Fibroblast of skin of scalp (primary cell): ENCODE measurements at places on chromosomes 5 and 9.

- no peak for DNase-seq
These were observed 24.7 kb downstream of the ZFR start for GRCh38 chr5:32419791-32420190.

- no peak for DNase-seq
These were observed 31.1 kb downstream of the FGD3 start for GRCh38 chr9:92978345-92978875.

- DNase-seq: peak; percentile 78
These were observed 42.0 kb downstream of the ITK start for GRCh38 chr5:157222506-157223230.

DNA sequence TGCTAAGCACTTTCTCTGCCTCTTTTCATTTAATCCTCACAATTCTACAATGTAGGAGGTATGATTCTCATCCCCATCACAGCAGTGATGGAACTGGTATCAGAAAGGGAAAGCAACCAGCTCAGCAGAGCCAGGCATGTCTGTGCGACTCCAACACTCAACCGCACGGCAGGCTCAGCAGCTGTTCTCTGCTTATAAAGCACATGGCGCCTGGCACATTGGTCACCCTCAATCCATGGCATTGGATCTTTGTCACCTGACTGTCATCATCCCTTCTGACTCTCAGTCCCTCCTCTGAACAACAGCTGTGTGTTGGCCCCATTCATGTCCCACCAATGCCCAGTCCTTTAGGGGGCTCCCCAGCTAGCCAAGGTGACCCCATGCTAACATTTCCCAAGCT, 45.1 kb upstream of the HAND1 start:
- DNase-seq: no peak

- DNase-seq: no peak
These were observed 583.8 kb downstream of the BRINP1 start for GRCh38 chr9:118785456-118785855.
